ENCODE measurements at places on chromosomes 4 and X.

- no peak for DNase-seq
Measured at GRCh38 chr4:94995684-94996394, 238.1 kb downstream of the BMPR1B start.

GRCh38 chrX:29890646-29891200, 324.6 kb upstream of the MAGEB2 start:
- no peak for DNase-seq

GRCh38 chrX:22748093-22748999, 251.4 kb upstream of the DDX53 start:
- DNase-seq = no peak

- DNase-seq = no peak
Measured at GRCh38 chrX:140507223-140507981, 2.5 kb upstream of the SOX3 start.

- no peak for DNase-seq
Measured at GRCh38 chrX:112254896-112255295, 172.3 kb upstream of the TRPC5 start.

DNA sequence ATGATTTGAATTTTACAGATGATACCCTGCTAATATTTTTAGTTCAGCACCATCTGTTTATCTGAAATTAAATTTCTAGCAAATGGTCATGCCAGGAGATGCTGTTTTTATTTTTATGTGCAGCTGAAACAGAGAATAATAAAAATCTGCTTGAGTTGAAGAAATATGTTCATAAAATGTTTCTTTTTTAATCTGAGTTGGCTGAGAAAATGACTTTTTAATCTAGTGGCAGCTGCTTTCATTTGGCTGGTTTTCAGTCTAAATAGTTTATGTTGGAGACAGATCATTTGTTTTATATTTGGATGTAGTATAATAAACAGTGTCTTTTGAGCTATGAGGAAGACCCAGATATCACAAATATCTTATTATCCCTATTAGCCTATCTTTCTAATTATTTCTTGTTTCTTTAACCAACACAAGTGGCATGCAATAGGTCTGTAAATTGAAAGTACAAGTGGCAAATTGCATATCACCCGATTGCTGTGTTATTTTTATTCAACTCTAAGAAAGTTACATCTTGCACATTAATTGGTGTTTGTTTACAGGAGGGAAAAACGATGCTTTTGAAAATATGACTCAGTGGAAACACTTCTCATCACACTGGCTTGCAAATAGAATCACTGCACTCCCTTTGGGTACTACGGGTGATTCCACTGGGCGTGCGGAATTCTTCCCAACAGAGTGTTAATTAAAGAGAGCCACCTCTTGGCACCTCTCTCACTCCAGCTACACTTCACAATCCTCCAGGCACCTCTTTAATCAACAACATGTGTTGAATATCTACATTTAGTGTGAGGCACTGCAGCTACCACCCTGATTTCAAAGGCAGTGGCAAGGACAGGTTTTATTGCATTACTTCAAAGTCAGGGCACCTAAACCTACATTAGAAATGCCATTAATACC, 51.7 kb upstream of the AP1S2 start:
- DNase-seq = no peak

DNA sequence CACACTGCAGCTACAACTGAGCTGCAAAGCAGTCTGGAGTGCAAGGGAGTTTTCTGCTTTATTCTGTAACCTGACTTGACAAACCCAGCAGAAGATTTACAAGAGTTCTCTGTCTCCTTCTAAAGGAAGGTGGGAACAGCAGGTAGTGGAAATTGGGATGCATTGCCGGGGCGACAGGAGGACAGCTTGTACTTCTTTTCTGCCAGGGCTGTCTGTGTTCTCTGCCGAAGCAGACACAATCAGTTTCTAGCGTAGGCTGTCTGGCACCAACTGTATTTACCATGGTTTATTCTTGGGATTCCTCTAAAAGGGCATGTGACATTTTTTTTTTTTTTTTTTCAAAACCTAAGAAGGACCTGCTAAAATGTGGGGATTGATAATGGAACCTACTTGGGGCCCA, 190.8 kb upstream of the GK2 start:
- DNase-seq = no peak

DNA sequence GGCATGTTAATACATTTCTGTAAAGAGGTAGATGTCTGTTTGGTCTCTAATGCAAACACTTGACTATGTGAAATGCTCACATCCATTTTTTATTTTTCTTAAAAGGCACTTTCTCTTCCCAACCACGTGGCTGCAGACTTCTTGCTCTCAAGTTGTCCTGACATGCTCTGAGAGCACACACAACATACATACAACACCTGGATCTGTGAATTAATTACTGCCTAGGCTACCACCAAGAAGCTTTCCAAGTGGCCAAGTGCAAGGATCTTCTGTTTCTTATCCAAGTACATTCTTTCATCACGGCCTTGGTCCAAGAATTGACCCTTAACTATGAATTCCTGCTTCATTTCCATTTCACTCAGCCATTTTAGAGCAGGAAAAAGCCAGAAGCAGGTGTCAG, 110.8 kb downstream of the SPRY1 start:
- DNase-seq = no peak

DNA sequence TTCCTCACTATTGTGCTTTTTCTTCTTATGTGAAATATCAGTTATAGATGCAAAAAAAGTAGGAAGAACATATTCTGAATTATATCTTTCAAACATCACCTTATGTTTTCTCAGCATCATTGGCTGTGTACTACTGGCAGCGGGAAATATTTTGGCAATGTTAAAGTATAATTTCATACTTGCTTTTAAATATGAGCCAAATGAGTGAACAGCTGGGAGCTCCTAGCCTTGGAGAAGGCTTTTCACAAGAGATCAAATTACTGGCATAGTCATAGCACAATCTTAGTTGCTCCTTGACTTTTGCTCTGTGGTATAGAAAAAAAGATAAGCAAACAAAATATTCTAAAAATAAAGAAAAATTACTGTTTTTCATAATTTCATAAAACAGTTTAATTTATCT, 1575.8 kb upstream of the PABPC4L start:
- no peak for DNase-seq

DNA sequence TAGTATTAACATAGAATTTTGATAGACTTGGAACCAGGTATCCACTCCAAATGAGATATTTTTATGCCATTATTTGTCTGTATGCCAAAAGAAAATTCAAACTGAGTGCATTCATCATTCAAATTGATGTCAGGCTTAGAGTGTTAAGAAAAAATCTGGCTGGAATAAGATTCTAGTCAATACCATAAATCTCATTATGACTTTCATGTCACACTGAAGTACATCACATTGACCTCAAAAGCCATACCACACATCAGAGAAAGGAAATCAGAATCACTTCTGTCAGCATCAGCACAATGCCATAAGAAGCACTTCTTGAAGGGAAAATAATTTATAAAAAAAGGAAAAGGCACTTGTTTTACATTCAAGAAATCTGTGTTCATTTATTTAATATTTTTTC, 119.0 kb upstream of the BMP3 start:
- DNase-seq = no peak

GRCh38 chrX:138925330-138925729, 213.8 kb upstream of the FGF13 start:
- no peak for DNase-seq

DNA sequence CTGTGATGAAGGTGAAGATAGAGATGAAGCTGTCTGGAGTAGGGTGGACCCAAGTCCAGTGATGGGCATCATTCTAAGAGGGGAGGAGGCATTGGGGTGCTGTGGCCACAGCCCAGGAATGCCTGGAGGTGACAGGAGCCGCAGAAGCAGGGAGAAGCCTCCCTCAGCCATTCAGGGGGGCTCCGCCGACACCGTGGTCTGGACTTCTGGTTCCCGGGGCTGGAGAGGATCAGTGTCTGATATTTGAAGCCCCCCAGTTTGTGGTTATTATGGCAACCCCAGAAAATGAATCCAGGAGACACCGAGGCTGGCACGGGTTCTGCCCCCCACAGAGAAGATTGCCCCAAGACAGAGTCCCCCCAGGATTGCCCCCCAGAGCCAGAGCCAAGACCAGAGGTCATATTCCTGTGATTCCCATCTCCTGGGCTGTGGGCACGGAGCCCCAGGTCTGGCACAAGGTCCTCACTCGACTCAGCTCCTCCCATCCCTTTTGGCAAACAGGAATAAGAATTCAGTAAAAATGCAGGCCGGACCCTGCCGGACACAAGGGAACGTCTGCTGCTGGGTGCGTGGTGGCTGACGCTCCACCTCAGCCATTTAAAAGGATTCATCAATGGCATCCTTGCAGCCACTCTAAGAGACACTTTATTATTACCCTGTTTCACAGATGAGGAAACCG, 116.6 kb downstream of the CPZ start:
- no peak for DNase-seq

- no peak for DNase-seq
Measured at GRCh38 chr4:105714071-105714521, 5.5 kb downstream of the GSTCD start.

DNA sequence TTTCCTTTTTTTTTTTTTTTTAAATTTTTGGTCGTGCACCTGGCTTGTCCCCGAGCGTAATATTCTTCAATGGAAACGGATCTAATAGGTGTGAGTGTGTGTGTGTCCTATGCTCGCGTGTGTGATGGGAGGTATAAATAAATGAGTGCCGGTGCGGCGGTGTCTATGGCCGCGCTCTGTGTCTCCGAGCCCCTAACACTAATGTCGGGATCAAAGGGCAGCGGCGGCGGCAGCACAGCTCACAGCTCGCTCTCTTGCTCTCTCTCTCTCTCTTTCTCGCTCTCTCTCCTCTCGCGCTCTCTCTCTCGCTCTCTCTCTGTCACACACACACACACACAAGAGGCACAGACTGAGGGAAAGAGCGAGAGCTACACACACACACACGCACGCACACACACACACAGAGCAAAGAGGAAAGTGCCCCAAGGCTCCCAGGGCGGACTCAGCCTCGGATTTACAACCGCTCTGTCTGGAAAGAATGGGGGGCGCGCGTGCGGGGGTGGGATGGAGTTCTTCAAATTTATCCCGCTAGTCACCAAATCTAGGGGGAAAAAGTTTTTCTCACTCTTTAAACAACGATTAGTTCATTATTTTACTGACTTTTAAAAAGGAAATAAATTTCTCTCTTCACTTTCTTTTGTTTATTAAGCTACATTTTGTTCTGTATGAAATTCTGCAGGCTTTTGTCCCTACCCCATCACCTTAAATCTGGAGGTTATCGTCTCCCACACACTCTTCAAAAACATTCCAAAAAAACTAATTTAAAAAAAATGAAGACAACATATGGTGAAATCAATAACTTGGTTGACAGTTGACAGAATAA, at the start of gene ZNF827:
Gene ZNF827, minus strand, starts transcription at position 206 of the 823 bp plus-strand sequence. CDS start 416 bp downstream, outside the sequence.
- DNase-seq = no peak

GRCh38 chr4:150069353-150069752, 8.9 kb upstream of the DCLK2 start:
- no peak for DNase-seq

DNA sequence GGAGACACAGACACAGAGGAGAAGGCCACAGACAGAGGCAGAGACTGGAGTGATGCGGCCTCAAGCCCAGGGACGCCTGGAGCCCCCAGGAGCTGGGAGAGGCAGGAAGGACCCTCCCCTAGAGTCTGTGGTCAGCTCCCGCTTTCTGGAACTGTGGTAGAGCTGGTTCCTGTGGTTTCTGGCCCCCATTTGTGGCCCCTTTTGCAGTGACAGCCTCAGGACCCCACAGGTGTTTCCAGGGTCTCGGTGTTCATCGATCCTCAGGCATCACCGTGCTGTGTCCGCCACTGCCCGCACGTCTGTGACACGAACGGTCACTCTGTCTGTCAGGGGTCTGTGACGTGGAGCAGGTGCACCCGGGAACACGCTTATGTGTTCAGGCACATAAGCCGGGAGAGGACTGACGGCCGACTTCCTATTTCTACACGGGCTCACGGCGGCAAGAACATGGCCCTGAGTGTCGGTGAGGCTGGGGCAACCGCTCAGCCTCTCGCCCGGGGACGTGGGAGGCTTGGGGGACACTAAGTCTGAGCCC, 7.9 kb downstream of the GTPBP6 start:
- no peak for DNase-seq

DNA sequence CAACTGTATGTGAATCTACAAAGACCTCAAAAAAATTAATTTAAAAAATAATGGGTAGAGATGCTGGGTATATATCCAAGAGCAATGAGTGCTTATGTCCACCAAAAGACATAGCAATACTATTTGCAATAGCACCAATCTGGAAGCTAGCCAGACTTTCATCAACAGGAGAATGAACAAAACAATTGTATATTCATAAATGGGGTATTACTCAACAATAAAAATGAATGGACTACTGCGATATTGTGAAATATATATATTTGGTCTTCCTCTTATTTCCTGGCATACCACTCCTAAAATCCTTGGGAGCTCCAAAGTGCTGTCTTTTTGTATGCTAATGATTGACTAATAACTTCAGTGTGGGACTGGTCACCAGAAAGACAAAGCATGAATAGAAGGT, 77.5 kb downstream of the MSN start:
- no peak for DNase-seq

GRCh38 chrX:97482666-97483300, 599.1 kb downstream of the RPA4 start:
- no peak for DNase-seq

DNA sequence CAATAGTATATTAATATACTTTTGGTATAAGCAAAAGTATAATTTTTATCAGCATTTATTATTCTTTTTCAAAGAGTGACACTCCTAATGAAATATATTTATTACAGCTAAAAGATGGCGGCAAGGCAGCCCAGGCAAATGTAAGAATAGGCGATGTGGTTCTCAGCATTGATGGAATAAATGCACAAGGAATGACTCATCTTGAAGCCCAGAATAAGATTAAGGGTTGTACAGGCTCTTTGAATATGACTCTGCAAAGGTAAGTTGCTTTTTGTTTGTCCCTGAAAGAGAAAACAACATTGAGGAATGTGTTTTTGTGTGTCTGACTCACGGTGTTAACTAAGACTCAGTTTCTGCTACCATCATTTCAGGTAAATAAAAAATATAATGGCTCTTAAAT, 71.9 kb downstream of the PDLIM5 start:
- no peak for DNase-seq

DNA sequence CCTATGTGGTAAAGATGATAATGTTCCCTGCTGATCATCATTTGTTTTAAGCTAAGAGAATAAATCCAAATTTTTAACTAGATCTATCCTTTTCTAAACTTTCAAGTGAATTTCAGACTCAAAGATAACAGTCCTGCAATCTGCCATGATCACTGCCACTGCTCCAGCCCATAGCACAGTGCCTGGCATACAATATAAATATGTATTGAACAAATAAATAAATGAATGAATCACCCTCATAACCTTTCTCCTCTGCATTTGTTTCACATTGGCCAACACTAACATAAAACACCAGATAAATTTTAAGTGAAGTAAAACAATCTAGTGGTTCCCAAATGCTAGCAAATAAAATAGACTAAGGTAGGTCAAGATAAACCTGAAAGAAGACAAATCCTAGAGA, 439.0 kb downstream of the GPM6A start:
- DNase-seq = no peak

Data from HS-27A (cell line).